Liver (tissue), 10 donors: ENCODE measurements at places on chromosomes 6 and 20.

GRCh38 chr20:36317675-36318074, 11.5 kb downstream of the DLGAP4 start:
- H3K4me3 ChIP-seq: no peak overlapping the region
- no peak overlapping the region for H3K27ac ChIP-seq
- DNase-seq: no peak
- H3K36me3 ChIP-seq: no peaks in the 10 kb centered on the region

GRCh38 chr6:6074190-6074589, 67.5 kb upstream of the NRN1 start:
- no peak overlapping the region for H3K4me3 ChIP-seq
- no peaks in the 10 kb centered on the region for H3K36me3 ChIP-seq
- no peaks in the 10 kb centered on the region for H3K4me1 ChIP-seq
- no peaks in the 10 kb centered on the region for H3K27me3 ChIP-seq

GRCh38 chr20:45337367-45338120, 10.7 kb downstream of the SDC4 start:
- peaks cover 66% of the 10 kb centered on the region for H3K4me1 ChIP-seq
- H3K4me3 ChIP-seq: no peak overlapping the region
- no peak for DNase-seq
- H3K27ac ChIP-seq: peak overlapping the region; percentile 97

DNA sequence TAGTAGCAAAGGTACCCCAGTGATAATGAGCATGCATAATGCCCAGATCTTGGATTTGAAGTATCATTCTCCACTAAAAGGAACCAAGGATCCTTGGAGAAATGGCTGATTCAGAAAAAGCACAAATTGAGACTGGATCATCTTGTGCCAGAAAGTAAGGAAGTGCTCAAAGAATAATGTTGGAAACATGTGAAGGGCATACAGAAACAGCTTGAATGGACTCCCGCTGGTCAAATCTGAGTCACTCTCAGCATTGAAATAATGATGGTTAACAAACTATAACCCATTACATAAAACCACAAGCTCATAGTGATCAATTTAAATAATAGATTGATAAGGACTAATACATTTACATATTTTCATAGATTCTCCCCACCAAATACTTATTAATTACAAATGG, 3.6 kb upstream of the OSTM1 start:
- no peaks in the 10 kb centered on the region for H3K27me3 ChIP-seq
- no peaks in the 10 kb centered on the region for H3K36me3 ChIP-seq
- no peak overlapping the region for H3K4me3 ChIP-seq
- peaks cover 6% of the 10 kb centered on the region for H3K4me1 ChIP-seq

GRCh38 chr6:144302701-144303372, 17.7 kb downstream of the UTRN start:
- no peak overlapping the region for H3K4me3 ChIP-seq
- H3K36me3 ChIP-seq: no peaks in the 10 kb centered on the region
- H3K27me3 ChIP-seq: no peaks in the 10 kb centered on the region

- DNase-seq: no peak
- H3K27ac ChIP-seq: no peak overlapping the region
- H3K4me3 ChIP-seq: no peak overlapping the region
Measured at GRCh38 chr6:150443621-150444020, 74.8 kb downstream of the IYD start.

DNA sequence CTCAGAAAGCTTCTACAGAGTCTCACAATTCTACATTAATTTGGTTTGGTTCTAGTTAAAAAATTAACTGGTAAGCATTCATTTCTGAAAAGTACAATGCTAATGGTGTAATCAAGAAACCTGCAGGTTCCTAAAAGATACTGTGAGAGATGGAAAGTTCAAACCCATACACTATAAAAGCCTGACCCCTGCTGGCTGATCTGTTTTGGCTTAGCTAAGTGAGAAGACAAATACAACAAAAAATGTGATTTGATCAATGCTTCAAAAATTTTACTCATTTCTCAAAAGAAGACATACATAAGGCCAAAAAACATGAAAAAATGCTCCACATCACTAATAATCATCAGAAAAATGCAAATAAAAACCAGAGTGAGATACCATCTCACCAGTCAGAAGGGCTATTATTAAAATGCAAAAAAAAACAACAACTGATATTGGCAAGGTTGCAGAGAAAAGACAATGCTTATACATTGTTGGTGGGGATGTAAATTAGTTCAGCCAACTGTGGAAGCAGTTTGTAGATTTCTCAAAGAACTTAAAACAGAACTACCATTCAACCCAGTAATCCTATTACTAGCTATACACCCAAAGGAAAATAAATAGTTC, 102.8 kb downstream of the MOXD1 start:
- H3K4me1 ChIP-seq: no peaks in the 10 kb centered on the region
- no peak overlapping the region for H3K27ac ChIP-seq
- no peaks in the 10 kb centered on the region for H3K27me3 ChIP-seq
- DNase-seq: peak; percentile 54
- no peak overlapping the region for H3K4me3 ChIP-seq

DNA sequence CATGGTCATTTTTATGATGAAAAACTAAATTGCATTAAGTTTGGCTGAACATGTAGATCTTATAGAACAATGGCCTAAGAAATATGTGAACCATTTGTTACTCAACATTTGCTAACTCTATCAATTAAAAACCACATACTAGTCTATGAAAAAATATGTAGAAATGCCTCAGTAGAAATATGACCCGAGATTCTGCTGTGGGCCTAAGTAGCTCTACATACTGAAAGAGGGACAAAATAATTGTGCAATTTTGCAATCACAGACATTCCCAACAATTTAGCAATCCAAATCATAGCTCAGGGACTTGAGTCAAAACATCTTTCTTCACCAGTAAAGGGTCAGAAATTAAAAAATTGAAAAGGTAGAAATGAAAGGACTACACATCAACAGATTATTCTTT, 619.0 kb downstream of the FRK start:
- no peaks in the 10 kb centered on the region for H3K4me1 ChIP-seq
- no peaks in the 10 kb centered on the region for H3K27me3 ChIP-seq
- no peak for DNase-seq
- no peak overlapping the region for H3K4me3 ChIP-seq

- H3K4me3 ChIP-seq: no peak overlapping the region
- DNase-seq: no peak
- no peak overlapping the region for H3K27ac ChIP-seq
- H3K36me3 ChIP-seq: no peaks in the 10 kb centered on the region
- H3K4me1 ChIP-seq: peaks cover 7% of the 10 kb centered on the region
- H3K27me3 ChIP-seq: no peaks in the 10 kb centered on the region
Measured at GRCh38 chr6:135087803-135088202, 33.2 kb upstream of the HBS1L start.

DNA sequence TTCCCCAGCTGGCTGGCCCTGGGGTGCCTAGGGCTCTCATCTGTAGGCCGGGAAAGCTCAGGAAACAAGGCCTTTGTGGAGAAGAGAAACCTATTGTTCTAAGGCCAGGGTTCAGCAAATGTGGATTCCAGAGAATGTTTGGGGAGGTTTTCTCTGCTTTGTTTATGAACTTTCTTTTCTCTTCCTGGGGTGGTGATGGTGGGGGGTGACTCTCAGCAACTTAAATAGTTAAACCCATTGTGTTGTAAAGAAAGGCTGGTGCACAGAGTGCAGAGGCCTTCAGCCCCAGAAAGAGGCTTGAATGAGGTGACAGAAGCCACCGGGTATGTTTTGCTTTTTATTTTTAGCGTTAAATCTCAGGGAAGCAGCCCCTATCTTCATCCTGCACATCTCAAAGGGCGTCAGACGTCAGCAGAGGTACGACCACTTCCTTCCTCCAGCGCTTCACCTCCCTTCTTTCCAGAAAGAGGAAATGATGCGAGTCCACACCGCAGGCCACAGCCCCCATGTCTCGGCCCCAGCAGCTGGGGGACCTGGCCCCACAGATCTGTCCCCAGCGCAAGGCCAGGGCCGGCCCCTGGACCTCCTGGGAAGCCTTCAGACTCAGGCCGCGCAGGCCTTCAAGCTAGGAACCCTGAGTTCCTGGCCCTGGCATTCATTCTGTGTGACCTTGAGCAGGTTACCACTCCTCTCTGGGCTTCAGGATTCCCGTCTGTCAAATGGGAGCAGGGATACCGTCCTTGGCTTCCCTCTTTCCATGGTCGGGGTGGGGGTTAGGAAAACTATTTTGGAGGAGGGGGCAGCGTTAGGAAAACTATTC, 605 bp upstream of the PPP1R16B start:
- no peak overlapping the region for H3K4me3 ChIP-seq
- peaks cover 15% of the 10 kb centered on the region for H3K4me1 ChIP-seq
- peak overlapping the region; percentile 68 for H3K27ac ChIP-seq
- no peak for DNase-seq

DNA sequence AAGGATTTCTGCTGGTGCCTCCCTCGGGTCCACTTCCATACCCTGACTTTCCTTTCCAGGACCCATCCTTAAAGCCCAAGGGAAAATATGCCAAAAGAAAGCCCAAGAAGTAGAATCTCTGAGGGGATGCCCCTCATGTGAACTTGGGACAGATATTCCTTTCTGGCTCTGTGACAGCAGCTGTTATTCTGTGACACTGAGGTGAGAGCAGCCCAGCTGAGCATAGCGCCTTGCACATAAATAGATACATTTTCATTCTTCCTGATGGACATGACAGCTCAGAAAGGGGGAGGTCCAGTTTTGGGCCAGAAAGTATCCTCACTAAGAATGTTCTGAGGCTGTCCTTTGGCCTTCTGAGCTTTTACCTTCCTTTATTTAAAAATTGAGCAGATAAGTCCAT, 353.2 kb downstream of the SAMD5 start:
- no peak overlapping the region for H3K4me3 ChIP-seq
- H3K27me3 ChIP-seq: no peaks in the 10 kb centered on the region
- H3K36me3 ChIP-seq: no peaks in the 10 kb centered on the region
- DNase-seq: no peak

DNA sequence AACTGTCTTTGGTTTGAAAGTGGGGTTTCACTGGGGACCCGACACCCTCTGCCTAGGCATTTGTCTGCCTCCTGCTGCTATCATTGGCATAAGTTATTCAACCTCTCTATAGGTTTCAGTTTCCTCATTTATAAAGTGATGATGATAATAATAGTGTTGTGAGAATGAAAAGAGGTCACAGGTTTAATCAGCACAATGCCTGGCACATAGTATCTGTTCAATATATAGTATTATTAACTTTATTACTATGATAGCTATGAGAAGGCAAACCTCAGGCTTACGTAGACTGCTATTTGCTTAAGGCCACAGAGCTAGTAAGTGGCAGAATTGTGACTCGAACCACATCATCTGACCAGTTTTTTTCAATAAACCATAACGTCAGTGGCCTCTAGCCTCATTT, 256.8 kb downstream of the CDKAL1 start:
- no peaks in the 10 kb centered on the region for H3K27me3 ChIP-seq
- H3K4me1 ChIP-seq: no peaks in the 10 kb centered on the region
- H3K27ac ChIP-seq: no peak overlapping the region
- no peak for DNase-seq
- no peak overlapping the region for H3K4me3 ChIP-seq

GRCh38 chr6:132797951-132798868, at the start of gene SLC18B1:
SLC18B1 (minus strand) TSS chr6:132798637; CDS start chr6:132798456, 181 bp downstream.
- peak within 1 kb of the TSS; percentile 87 for H3K4me3 ChIP-seq
- H3K27me3 ChIP-seq: no peaks in the 10 kb centered on the region

DNA sequence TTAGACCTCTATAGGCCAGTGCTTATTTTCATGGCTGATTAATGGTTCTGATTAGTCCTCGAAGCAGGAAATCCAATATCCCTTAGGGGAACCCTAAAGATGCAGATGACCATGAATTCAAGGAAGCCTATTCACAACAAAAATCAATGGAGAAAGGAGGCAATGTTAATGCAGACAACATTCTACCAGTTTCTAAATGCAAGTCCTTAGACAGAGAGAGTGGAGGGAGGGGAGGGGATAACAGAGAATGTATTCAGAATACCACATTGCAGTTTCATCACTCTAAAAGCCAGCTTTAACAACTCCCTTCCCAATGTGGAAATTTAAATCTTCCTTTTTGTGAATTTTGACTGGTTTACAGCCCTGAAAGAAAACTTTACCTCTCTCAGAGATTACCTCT, 87.1 kb upstream of the POU3F2 start:
- no peaks in the 10 kb centered on the region for H3K36me3 ChIP-seq
- no peak overlapping the region for H3K4me3 ChIP-seq
- H3K4me1 ChIP-seq: no peaks in the 10 kb centered on the region

- no peaks in the 10 kb centered on the region for H3K36me3 ChIP-seq
- H3K27ac ChIP-seq: no peak overlapping the region
- peaks cover 4% of the 10 kb centered on the region for H3K27me3 ChIP-seq
Measured at GRCh38 chr20:46341074-46342009, 33.0 kb upstream of the CDH22 start.

DNA sequence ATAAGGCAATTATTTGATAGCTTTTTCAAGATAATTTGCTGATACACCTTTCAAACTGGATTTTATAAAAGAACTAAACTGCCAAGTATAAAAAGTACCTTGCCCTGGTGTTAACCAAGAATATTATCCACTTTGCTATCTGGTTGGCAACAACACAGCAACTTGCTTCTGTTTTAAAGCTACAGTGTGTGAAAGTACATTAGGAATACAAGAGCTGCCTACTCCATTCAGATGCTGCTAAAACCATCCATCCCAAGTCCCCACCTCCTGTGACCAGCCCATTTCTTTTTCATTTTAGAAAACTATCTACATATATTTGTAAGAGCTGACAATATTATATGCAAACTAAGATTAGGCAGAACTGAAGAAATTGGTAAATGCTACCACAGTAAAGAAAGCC, 12.8 kb downstream of the CLDN20 start:
- H3K4me1 ChIP-seq: no peaks in the 10 kb centered on the region
- no peak for DNase-seq
- H3K36me3 ChIP-seq: no peaks in the 10 kb centered on the region
- no peak overlapping the region for H3K27ac ChIP-seq

DNA sequence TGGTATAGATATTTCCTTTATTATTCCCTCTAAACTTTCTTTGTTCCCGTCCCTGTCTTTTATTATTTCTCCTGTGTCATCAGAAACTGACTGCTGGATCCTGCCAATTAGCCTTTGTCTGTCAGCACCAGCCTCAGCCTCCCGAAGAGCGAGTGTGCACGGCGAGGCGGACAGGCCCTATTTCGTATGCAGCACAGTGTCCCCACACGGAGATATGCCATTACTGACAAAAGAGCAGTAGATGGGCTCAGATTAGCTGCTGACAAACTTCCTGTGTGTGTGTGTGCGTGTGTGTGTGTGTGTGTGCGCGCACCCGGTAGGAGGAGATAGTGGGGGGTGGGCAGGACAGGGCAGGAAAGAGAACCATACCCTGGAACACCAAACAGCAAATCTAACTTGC, 99.5 kb upstream of the ZFP64 start:
- H3K27me3 ChIP-seq: no peaks in the 10 kb centered on the region
- no peak overlapping the region for H3K27ac ChIP-seq
- no peak for DNase-seq
- peaks cover 3% of the 10 kb centered on the region for H3K4me1 ChIP-seq

DNA sequence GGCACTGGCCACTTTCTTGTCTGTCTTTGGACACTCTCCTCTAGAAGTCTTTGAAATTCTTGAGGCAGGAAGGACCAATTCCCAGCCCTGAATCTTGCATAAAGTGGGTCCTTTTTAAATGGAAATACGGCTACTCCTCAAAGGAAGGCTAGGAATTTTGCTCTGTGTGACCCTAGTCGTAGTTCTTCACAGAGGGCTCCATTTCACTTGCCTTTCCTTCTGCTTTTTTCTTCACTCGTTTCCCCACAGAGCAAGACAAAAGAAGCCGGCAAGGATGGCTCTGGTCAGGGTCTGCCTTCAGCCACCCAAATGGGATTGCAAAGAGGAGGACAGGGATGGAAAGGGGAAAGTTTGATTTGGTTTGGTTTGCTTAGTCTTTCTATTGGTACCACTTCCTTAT, 25.8 kb downstream of the HLA-E start:
- peaks cover 2% of the 10 kb centered on the region for H3K36me3 ChIP-seq
- no peak overlapping the region for H3K4me3 ChIP-seq
- no peaks in the 10 kb centered on the region for H3K27me3 ChIP-seq
- no peak for DNase-seq

- no peaks in the 10 kb centered on the region for H3K27me3 ChIP-seq
- H3K36me3 ChIP-seq: no peaks in the 10 kb centered on the region
- no peak overlapping the region for H3K4me3 ChIP-seq
- H3K4me1 ChIP-seq: peaks cover under 1% of the 10 kb centered on the region
- no peak for DNase-seq
Measured at GRCh38 chr20:44723798-44724362, 8.7 kb downstream of the CCN5 start.
